Upper lobe of left lung (tissue), 6 donors: ENCODE measurements at places on chromosomes 7 and 10.

DNA sequence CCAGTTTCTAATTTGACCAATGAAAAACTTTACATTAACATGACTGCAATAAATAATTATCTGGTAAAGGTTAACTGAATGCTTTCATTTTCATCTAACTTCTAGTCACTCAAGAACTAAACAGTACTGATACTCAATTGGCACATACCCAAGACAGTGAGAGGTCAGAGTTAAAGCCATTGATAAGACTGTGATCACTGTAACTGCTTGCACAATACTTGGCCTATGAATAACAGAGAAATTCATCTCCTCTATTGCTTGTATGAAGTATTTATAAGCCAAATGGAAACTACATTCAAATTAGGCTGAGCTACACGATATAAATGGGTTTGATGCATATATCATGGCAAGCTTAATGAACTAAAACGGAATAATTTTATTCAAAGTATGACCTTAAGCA lies 43.0 kb downstream of the HERC4 start:
- DNase-seq, result no peak

DNA sequence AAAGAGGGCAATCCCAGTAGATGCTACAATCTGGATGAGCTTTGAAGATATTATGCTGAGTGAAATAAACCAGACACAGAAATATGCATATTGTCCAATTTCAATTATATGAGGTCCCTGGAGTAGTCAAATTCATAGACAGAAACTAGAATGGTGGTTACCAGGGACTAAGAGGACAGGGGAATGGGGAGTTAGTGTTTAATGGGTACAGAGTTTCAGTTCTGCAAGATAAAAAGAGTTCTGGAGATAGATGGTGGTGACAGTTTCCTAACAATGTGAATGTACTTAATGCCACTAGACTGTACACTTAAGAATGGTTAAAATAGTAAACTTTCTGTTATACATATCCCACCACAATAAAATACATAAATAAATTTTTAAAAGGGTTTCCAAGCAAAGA lies 236.6 kb downstream of the ELMO1 start:
- DNase-seq, result no peak

DNA sequence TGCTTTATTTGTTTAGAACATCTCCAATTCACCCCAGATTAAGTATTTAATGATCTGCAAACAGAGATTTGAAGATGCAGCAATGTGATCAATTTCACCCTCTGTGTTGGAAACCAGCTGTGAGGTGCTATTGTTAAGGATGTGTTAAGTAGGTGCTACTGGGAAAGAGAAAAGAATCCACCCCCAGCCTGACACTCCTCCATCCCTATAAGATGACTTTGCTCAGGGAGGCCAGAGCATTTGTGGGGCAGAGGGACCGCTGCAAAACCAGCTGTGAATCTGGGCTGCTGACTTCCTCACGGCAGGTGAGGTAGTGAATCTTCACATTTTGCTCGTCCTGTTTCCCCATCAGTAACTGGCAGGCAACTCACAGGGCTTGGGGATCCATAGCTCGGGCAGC lies 297.5 kb downstream of the GFRA1 start:
- no peak for DNase-seq

GRCh38 chr10:62541811-62542210 lies 167.6 kb downstream of the ZNF365 start:
- DNase-seq, result no peak

GRCh38 chr7:149854611-149855360 lies 16.6 kb downstream of the ZNF862 start:
- DNase-seq, result peak; percentile 83

DNA sequence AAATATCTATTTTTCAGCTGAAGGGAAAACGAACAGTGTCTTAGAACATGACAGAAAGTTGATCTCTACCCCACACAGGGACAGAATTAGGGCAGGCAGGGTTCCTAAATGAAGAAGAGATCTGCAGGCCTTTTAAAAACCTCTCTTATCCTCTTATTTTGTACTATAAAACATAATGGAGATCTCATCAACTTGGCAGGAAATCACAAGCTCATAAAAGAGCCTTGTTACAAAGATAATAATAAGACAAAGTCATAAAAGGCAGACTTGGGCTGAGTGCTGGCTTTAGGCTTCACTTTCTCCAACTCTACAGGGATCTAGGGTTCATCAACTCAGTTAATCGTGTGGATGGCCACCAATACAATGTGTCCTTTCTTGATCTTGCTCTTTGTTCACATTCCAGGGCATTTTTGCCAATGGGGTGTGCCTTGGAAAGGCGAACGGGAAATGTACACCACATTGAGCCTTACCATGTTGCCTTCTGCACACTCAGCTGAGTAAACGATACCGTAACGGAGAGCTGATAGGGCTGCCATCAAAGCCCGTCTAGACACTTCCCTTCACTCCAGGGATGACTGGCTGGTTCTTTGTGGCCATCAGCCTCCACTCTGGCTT lies 7.1 kb upstream of the TEX36 start:
- DNase-seq, result no peak

- DNase-seq, result no peak
Observed at GRCh38 chr10:114481055-114481454, 76.8 kb upstream of the AFAP1L2 start.
